Activated T-cell treated with anti-CD3 and anti-CD28 coated beads for 1 hour (primary cell): ENCODE measurements at places on chromosomes 6 and 20.

DNA sequence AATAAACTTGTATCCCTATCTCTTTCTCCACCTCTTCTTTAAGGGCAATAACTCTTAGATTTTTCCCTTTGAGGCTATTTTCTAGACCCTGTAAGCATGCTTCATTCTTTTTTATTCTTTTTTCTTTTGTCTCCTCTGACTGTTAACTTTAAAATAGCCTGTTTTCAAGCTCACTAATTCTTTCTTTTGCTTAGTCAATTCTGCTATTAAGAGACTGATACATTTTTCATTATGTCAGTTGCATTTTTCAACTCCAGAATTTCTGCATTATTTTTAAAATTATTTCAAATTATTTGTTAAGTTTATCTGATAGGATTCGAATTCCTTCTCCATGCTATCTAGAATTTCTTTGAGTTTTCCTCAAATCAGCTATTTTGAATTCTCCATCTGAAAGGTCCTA, 84.0 kb downstream of the CFAP61 start:
- no peak for DNase-seq

DNA sequence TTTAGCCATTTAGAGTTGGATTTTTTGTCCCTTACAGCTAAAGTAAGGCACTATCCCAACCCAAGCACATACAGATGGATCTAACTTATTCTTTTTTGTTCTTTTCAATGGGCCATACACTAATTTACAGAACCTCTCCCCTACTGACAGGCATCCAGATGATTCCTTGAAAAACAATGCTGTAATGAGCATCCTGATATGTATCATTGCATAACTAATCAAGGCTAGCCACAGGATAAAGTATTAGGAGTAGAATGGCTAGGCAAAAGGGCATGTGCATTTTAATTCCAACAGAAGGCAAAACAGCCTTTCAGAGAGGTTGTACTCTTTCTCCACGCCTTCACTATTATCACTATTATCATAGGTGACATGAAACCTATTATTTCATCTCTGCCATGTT, 54.1 kb downstream of the ELOVL5 start:
- DNase-seq: no peak

DNA sequence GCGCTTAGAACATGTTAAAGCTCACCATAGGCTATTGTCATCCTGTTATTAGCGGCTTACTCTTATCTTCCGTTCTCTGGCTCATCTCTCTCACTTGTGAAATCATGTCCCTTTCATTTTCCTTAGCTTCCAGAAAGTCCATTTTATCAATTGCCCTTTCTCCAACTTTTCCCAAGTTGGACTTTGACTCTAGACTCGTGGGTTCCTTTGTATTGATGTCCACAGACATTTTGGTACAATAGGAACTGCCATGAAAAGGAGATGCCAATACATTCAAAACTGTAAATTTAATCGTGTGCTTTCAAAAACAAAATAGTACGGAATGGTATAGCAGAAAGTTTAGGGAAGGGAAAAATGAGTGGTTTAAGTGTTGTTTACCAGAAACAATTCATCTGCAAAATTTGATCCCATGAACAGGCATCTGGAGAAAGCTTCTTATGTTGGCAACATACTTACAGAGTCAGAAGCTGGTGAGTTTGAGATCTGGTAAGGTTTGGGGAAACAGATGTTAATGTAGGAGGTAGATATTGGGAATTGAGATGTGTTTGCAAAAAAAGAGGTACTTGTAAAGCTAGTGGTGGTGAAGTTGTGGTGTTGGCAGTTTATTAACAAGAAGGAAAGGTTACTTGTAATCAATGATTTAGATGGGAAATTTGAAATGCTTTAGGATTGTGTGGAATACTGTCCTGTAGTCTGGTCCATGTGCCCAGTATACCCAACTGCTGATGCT, 10.2 kb upstream of the HIVEP1 start:
- no peak for DNase-seq

DNA sequence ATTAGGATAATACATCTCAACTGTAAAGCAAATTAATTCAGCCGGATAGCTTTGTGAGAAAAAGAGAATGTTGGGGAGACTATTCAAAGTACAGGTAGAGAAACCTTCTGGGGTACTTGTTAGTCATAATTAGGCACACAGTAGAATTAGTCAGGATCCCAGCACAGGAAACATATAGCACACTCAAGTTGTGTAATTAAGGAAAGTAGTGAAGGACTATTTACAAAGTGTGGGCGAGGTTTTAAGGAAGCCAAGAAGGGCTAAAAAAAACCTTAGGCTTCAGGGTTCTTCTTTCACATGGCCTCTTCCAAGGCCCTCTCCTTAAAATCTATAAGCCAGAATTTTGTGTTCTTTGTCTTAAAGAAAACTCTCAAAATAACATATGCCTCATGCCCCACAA, 126.7 kb downstream of the RTN4IP1 start:
- no peak for DNase-seq

DNA sequence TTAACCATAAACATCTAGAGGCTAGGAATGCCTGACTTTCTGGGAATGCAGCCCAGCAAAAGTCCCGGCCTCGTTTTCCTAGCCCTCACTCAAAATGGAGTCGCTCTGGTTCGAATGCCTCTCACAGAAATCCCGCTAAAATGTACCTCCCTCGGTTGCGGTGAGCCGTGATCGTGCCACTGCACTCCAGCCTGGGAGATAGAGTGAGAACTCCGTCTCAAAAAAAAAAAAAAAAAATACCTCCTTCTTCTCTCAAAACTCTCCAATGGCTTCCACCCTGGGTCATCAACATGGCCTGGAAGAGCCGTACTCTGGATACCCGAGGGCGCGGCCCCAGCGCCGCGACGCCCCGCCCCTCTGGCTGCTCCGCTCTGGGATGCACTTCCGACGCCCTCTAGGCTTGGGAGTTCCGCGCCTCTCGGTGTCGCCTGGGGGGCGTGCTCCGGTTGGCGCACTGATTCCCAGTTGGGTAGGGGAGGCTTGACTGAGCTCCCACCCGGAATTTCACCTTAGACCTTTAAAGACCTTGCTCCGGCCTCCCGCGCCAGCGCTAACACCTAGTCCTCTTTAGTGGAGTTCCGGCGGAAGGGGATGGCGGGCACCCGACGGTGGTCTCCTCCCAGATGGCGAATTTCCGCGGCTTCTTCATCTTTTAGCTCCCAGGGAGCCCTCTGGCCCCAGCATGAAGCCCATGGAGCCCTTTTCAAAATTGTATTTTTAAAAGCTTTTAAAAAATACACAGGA, 12.3 kb downstream of the HMGN4 start:
- DNase-seq: no peak

DNA sequence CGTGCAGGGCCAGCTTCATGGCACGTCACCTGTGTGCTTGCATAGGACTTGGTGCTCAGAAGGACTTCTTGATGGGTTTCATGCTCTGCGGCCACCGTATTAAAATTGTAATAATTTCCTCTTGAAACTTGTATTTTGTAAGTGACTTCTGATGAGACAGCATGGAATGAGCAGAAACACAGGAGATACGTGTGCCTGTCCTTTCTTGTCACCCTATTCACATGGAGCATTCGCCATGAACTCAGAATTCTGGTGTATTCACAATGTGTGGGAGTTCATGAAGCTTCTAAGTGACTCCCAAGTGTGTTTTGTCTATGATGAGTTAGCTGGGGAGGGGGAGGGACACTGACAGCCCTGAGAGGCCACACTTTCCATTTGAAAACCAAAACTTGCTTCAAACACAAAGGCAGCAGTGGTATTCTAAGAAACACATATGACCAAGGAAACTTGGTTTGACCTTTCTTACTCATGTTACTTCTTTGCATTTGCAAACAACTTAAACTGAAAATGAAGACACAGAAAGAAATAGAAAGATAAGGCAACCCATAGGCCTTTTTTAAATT, 92.1 kb upstream of the NEDD9 start:
- no peak for DNase-seq

DNA sequence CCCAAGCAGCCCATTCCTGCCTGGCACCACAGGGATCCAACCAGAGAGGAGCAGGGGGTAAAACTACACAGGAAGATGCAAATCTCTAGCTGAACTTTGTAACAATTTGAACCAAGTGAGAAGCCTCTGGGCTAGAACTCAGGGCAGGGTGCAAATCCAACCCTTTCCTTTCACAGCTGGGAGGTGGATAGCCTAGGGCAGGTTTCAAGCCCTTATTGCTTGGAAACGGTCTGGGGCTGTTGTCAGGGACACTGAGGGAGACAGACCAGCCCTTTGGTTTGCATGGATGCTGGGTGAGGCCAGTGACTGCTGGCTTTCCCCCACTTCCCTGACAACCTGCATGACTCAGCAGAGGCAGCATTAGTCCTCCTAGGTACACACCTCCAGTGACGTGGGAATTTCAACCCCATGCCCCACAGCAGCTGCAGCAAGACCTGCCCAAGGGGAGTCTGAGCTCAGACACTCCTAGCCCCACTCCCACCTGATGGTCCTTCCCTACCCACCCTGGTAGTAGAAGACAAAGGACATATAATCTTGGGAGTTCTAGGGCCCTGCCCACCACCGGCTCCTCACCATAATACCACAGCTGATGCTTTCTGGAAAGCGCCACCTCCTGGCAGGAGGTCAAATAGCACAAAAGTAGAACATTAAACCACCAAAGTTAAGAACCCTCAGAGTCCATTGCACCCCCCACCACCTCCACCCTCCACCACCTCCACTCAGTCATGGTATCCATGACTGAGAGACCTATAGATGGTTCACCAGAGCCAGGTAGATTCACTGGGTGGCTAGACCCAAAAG, 797.7 kb upstream of the MAN1A1 start:
- DNase-seq: no peak

- DNase-seq: no peak
Measured at GRCh38 chr6:144298194-144298593, 13.1 kb downstream of the UTRN start.

DNA sequence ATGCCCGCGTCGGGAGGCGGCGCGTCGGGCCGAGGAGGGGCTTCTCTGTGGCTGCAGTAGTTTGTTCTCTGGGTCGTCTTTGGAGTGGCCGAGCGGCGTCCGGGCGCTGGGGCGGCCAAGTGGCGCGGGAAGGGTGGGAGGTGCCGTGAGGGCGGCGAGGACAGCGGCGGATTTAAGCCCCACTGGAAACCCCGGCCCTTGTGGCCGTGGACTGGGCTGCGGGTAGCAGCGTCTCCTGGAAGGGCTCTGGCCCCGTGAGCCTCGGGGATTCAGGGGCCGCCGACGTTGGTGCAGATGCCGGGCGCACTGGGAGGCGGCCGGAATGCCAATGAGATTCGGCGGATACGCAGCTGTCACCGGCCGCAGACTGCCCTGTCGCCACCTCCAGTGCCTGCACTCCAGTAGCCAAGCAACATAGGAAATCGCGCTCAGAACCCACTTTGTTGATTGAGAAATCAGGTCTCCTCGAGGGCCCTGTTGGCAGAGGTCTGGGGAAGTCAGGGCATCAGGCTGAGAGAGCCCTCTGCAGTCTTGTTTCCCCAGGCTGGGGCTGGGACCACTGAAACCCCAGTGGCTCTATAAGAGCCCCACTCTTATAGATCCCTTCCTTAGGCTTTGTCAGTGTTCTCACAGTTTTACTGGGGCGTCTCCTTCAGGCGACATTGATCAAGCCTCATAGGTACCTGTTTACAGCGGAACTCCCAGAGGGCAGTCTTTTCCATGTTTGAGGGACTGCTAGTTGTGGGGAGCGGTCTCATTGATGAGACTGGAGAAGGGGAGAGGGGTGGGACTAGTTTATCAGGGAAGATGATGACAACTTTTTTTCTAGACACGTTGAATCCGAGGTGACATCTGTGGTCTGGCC, 642 bp downstream of the GZF1 start:
- no peak for DNase-seq

DNA sequence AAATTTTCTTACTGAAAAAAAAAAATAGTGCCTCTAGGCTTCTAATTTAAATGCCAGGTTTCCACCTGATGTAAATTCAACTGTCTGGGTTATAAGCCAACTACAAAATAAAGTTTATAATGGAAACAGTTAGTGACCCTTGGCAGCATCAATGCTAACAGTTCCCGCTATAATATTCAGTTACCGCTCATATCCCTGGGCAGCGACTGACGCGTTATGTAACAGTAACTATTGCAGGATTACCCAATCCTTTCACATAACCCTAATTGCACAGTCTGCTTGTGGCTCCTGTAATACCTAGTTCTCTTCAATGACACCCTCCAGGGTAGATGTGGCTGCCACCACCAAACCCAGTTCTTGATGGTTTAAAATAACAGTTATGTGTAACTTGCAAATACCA, 208.6 kb downstream of the MOXD1 start:
- no peak for DNase-seq

DNA sequence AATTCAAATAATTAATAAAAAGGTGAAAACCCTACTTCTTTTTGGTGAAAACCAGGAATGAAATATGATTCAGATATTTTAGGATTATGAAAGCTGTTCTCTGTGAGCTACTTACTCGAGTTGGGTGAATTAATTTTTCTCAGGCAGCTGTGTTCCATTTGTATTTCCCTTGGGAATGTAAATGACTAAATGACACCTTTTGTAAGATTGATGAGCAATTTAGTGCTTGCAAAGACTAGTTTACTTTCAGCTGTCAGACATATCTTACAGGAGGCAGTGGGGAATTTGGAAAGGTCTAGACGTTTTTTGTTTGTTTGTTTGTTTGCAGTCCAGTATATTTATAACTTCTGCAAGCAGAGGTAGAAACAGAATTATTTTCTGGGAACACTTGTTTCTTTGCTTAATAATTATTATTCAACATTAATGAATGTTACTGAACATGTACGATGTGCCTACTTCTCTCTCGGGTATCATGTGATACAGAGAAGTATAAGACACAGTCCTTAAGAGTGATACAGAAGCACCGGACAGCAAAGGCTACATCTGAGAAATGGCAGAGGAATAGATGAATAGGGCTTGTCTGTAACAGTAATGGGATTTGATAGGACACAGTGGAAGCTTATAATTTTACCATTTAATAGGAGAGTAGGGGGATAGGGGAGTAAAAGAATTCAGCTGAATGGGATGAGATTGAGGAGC, 91.3 kb downstream of the AKAP7 start:
- no peak for DNase-seq

DNA sequence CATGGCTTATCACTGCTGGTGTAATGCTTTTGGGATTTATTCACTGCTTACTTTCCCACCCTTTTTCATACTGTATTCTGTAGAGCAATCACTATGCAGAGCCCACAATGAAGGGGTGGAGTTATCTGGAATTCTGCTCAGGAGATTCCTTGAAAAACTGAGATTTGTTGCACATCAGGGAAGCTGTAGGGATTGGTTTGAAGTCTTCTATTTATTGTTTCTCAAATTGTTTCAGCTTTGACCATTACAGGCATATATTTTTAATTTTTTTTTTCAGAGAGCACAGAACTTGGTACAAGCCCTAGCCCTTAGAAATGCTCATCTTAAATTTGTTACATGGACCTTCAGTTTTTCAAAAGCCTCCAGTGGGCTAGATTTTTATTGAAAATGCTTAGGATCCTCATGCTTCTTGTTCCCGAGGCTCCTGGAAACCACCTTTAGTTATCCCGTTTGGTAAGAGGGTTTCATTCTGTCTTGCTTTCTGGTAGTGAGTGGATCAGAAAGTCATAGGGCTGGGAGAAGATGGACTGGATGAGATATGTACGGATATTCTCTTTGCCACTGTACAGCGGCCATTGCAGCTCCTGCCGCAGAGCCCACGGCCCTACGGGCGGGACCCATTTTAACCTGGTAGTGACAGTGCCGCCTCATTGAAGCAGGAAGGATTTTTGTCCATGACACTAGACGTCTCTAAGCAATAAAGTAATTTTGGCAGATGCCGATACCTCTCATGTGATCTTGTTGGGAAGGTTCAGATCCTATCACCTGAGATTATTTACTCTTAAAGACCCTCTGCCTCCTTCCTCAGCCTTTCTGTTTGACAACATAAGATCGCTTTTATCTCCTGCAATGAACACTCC, 45.3 kb upstream of the ZNF184 start:
- DNase-seq: no peak

- no peak for DNase-seq
Measured at GRCh38 chr6:35419417-35419816, 32.7 kb upstream of the FANCE start.
